Kidney tubule cell (primary cell): ENCODE measurements at places on chromosomes 3 and 15.
A peak's percentile ranks its signal among the peaks of the same experiment; 100 is the strongest.

DNA sequence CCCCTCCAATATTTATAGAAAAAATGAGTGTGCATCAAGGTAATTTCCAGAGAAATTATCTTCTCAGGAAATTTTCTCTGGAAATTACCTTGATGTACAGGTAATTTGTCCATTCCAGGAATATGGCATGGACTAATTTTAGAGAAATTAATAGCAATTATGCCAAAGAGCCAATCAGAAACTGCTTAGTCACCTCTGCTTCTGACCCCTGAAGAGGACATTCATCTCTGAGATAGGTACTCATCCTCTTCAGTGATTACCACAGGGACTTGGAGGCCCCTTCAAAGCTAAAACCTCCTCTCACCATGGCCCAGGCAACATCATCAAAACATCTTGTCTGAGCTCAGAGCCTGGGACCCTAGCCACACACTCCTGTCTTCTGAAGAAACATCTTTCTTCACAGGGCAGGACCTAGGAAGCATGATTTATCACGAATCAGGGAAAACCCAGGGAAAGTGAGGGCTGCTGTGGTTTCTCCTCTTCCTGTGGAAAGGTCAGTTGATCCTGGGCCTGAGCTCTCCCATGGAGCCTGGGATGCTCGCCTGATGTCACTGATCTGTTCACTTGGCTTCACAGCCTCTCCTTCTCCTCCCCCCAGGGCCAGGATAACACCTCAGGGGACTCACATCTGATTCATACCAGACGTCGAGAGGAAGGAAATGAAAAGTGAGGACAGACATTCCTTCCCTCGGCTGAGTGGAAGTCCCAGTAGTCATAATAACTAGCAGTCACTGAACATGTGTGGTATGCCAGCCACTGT lies 210.5 kb downstream of the DTWD1 start:
- DNase-seq: peak; percentile 98

DNA sequence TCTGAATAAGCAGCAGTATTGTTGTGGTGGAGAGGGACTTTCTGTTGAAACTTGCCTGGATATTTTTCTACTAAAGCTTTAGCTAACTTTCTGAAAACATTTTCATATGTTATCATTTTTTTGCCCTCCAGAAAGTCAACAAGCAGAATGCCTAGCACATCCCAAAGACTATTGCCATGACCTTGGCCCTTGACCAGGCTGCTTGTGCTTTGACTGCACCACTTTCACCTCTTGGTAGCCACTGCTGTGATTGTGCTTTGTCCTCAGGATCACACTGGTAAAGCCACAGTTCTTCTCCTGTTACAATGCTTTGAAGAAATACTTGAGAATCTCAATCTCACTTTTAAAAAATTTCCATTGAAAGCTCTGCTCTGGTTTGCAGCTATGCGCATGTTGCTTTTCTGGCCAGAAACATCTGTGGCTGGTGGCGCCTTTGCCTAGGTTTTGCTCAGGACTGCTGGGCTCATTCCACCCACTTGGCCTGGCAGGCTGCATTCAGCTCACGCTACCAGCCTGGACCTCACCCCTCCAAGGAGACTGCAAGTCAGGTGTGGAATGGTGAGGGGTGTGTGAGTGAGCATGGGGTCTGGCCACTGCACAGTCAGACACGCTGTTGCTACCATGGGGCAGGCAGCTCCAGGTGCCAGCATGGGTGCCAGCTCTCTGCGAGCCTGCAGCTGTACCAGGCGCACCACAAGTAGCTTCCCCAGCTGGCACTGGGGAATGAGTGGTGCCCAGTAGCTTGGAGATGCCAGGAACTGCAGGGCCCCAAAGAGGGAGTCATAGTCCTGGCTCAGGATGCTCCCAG lies 89.8 kb upstream of the TNFSF10 start:
- no peak for DNase-seq

DNA sequence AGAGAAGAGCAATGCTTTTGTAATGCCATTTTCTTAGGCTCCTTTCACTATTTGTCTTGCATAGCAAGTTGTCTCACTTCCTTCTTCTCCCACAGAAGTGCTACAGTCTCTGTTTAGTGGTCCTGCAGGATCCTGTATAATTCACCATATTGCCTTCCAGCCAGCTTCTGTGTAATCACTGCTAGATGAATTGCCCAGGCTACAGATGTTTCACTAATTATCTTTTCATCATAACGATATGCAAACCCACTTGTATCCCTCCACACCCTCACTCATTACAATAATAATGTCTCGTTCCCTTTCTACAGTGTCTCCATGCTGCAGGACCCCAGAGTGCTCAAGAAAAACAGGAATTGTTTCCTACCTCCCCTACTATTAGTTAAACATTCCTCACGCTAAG lies 402.9 kb downstream of the TBL1XR1 start:
- DNase-seq: no peak

GRCh38 chr3:16841904-16842271 lies 42.9 kb upstream of the PLCL2 start:
- DNase-seq: no peak

DNA sequence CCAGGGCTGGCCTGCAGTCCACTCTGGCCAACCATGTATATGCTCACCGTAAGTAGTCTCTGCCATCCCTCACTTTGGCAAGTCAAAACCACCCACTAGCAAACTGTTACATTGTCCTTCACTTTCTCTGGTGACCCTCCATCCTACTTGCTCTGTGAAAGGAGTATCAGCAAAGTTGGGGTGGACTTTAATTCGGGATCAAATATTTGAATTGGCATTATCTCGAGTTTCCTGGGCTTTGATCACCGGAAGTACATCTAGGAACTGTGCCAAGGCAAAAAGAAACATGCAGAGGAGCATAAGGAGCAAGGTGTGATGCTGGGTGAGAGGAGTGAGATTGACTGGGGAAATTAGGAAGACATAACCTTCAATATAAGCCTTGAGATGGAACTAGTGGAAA lies 188.9 kb upstream of the P2RY1 start:
- no peak for DNase-seq

GRCh38 chr3:127036209-127037020 lies 53.5 kb downstream of the PLXNA1 start:
- no peak for DNase-seq

DNA sequence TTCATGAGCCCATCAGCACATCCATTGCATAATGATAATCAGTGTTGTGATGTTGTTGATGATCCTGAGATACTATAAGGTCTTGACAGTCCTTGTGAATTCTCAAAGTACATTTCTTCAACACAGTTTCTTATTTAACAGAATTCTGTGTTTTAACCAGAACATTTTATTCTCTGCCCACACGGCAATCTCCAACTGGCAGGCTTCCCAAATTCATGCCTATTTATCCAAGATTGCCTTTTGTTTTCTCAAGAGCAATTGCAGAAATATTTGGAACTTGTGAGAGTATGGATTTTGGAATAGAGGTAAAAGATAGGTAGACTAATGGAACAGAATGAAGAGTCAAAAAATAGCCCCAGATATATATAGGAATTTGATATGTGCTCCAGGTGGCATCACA lies 116.0 kb downstream of the UACA start:
- no peak for DNase-seq

DNA sequence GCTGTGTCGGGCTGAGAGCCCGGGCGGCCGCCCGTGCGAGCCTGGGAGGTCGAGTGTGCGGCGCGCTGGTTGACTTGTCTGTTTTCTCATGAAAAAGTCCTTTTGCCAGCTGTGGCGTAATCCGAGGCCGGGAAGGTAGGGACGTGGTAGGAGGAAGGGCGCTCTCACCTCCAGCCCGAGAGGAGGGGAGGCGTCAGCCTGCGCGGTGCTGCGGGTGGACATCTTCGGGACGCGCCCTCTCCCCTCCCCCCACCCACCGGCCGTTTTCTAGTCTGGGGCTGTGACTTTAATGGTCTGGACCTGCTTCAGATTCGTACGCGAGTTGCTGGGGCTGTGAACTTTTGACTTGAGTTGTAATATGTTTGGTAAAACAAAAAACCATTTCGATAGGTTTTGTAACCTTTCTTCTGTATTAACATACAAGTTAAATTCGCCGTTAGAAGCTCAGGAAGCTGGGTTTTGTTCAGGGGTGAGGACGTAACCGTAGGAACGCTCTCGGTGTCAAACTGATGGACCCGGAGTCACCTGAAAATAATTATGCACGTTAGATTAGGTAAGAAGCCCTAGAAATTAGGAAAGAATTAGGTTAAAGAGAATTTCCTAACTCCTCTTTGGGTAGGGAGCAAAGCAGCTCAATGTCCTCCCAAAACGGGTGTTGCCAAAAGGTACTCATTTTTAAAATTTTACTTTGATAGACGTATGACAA lies 762 bp downstream of the NCK1 start:
- DNase-seq: peak; percentile 77

GRCh38 chr3:107531917-107532469 lies 9.2 kb downstream of the BBX start:
- no peak for DNase-seq

DNA sequence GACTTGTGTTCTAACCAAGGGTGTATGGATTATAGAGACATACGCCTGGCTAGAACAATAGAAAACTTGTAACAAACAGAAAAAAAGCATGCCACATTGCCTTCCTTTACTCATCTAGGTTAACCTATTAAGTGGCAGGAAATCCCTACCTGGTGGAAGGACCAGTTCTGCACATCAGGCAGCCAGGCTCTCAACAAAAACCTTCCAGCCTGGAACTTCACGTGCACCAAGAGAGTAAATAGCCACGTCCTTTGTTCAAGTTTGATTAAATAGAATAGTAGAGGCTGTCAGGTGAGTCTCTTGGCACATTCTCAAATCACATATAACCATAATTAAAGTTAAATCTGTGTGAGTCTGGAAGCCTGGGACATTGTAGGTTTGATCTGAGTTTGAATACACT lies 85.0 kb upstream of the DPH6 start:
- DNase-seq: no peak

GRCh38 chr3:118593277-118593670 lies 441.4 kb downstream of the IGSF11 start:
- no peak for DNase-seq

DNA sequence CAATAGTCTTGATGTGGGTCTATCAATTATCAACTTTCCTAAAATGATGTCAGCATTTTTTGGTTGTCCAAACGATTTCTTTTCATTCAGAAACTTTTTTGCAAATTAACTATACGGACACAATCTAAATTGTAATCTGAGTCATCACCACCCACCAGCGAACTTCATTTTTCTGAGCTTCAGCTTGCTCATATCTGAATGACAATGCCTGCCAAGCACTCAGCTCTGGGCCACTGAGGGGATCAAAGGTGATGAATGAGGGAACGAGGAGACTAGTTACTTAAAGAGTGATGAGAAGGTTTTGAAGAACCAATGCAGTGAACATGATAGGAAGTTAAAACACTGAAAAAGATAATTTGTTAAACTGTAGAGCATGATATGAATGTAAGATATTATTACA lies 14.9 kb upstream of the TBC1D23 start:
- DNase-seq: peak; percentile 50

GRCh38 chr15:101018016-101018415 lies 98.9 kb downstream of the LRRK1 start:
- DNase-seq: no peak

DNA sequence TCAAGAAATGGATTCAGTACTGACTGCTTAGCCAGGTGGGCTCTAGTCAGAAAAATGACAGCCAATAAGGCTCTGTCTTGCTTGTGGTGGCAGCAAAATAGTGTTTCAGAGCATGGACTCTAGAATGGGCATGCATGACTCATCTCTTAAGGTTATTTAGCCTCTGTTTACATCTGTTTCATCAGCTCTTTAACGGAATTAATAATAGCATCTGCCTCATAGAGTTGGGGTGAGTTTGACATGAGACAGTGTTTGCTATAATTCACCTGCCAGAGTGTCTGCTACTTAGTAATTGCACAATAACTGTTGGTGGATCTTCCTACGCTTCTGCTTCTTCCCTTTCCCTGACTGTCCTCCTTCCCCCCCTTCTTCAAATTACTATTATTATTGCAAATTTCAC lies 350.4 kb upstream of the SEMA6D start:
- DNase-seq: no peak

DNA sequence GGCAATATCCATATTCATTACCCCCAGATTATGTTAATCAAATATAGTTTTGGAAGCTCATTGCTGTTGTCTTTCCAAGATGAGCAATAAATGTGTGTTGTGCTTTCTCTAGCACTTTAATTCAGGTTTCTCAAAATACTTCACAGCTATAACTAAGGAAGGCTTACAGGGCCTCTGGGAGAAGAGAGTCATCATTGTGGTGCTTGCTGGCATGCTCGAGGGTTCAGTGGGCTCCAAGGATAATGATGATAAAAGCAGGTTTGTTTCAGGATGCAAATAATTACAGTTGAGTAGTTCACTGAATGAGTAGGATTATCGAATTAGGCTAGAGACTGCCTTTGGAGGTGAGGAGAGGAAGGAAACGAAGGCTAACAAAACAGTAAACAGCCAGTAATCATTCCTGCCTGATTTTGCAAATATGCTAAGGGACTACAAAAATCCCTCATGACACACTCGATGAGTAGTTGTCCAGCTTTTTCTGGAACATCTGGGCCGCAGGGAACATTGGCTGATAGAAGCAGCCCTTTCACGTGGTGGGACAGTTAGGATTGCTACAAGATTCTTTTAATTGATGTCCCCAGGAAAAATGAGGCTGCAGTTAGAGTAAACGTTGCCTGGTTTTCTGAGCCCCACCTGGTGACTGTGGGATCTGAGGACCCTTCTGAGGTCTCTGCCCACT lies 54.1 kb downstream of the SLC7A14 start:
- no peak for DNase-seq

- DNase-seq: no peak
These were observed 32.7 kb downstream of the GLDN start for GRCh38 chr15:51374131-51374530.

- DNase-seq: no peak
These were observed 275.7 kb downstream of the SHQ1 start for GRCh38 chr3:72572489-72573007.

GRCh38 chr3:194296454-194297263 lies 54.5 kb downstream of the CPN2 start:
- DNase-seq: peak; percentile 95

DNA sequence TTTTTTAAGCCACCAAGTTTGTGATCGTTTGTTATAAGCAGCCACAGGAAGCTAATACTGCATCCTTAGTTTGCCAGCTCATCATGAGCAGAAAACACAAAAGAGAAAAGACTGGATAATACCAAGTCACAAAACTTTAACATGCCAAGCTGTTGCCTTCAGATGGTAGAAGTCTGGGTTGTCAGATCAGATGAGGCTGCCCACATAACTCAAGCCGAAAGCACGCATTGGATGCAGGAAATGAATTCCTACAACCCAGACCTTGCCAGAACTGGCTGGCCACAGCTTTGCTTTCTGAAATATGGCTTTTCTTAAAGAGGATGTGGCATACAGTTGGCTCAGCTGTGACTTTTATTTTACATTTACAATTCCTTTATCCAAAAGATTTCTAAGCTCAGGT lies 118.3 kb upstream of the NEO1 start:
- no peak for DNase-seq

DNA sequence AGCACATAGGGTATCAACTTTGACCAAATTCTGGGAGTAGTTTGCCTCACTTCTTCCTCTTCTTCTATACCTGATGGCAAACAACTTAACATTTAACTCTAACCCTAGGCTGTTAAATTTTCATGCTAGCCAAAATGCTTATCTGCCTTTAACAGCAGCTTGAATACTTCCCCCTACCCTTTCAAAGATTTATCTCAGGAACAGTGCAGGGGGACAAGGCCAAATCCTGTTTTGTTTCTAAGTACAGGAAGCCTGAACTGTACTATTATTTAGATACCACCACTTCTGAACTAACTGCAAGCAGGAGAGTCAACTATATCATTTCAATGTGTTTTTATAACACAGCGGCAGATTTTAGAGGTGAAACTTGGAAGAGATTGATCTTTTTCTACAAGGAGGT lies 104.0 kb upstream of the CNTN6 start:
- DNase-seq: no peak
